Activated CD8-positive, alpha-beta memory T cell treated with anti-CD3 and anti-CD28 coated beads, Interleukin-2, amount 50 U/mL, for 48 hours (primary cell): ENCODE measurements at places on chromosomes 3 and 15.

DNA sequence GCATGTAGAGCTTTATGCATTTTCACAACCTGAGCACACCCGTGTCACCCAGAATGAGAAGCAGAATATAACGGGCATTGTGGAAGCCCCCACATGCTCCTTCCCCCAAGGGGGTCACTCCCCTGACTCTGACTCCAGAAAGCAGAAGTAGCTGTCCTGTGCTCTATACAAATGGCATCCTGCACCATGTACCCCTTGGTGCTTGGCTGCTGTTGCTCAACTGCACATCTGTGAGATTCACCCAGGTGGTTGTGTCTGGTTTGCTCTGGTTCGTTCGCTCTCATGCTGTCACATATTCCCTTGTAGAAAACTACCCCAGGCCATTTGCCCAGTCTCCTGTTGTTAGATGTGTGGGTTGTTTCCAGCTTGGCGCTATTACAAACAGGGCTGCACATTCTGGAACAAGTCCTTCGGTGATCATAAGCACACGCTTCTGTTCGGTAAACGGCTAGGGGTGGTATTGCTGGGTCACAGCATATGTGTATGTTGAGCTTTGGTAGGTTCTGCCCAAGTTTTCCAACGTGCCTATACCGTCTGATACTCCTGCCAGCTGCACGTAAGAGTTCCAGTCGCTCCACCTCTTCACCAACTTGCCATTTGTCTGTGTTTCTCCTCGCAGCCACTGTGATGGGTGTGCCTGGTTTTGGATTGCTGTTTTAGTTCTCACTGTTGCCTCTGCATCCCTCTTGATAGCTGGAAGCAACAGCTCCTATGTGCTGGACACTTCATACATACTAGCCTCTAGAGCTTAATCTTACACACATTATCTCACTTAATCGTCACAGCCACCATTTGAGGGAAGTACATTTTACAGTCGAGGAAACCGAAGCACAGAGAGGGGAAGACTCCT lies 65.4 kb upstream of the SLC6A6 start:
- no peak for DNase-seq

DNA sequence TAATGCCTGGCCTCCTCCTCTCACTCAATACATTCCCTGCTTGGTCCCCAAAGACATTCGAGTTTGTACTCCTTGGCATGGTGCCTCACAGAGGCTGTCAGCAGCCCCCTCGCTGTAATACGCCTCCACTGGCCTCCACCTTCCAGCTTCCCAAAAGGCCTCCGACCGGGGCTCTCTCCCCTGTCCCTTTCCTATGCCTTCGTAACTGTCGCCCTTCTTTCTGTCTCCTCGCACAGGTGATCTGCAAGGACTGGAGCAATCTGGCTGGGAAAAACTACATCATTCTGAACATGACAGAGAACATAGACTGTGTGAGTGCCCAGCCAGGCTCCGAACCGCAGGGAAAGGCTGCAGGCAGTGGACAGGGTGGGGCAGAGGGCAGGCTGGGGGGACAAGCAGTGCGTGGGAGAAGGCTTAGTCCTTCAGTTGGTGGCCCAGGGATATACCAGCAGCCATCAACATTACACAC lies 10.7 kb upstream of the ABTB1 start:
- no peak for DNase-seq

- no peak for DNase-seq
Observed at GRCh38 chr3:129756871-129757270, 136.6 kb downstream of the TMCC1 start.

DNA sequence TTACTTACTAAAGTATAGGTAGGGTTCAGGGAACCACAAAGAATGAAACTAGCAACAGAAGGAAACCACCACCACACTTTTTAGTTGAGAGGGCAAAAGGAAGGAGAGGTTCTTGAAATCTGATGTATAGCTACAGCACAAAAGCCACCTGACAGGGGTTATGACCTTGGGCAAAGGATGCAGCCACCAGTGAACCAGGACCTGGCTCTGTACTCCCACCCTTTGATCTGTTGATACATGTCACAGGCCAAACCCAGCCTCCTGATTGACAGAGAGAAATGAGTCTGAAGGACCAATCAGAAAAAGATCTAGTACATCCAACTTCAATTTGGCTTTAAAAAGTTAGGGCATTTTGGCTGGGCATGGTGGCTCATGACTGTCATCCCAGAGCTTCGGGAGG lies 20.0 kb upstream of the BLM start:
- DNase-seq = no peak

GRCh38 chr15:58260205-58260724 lies 122.1 kb downstream of the AQP9 start:
- no peak for DNase-seq

GRCh38 chr15:48856942-48857341 lies 21.0 kb upstream of the EID1 start:
- no peak for DNase-seq

- peak; percentile 46 for DNase-seq
Observed at GRCh38 chr15:77001966-77002365, 7.0 kb downstream of the PSTPIP1 start.

DNA sequence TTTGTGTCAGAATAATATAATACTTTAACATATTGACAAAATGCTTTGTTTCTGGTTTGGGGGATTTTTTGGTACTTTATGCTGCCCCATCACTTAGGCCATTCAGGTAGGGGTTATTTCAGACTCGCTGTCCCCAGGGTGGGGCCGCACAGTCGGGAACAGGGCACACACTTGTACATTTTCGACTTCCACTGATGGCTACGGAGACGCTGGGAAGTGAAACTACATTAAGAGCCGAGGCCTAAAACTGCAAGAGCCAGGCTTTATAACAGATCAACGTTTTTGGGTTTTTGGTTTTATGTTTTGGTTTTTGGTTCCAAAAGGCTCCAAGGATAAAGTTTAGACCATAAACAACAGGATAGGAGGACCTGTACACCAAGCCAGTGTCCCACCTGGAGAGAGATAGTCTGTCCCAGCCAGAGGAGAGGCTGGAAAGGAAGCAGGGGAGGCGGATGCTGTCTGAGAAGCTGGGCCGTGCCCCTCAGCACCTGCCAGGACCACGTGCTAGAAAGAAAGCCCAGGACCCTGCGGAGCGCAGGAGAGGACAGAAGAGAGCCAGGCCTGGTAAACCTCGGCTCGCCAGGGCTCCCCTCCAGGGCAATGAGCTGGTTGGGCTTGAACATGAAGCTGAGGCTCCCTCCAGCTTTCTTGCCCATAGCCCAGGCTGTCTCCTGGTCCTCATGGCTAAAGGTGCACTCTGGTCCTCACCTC lies 111.7 kb downstream of the CHSY1 start:
- DNase-seq = no peak

DNA sequence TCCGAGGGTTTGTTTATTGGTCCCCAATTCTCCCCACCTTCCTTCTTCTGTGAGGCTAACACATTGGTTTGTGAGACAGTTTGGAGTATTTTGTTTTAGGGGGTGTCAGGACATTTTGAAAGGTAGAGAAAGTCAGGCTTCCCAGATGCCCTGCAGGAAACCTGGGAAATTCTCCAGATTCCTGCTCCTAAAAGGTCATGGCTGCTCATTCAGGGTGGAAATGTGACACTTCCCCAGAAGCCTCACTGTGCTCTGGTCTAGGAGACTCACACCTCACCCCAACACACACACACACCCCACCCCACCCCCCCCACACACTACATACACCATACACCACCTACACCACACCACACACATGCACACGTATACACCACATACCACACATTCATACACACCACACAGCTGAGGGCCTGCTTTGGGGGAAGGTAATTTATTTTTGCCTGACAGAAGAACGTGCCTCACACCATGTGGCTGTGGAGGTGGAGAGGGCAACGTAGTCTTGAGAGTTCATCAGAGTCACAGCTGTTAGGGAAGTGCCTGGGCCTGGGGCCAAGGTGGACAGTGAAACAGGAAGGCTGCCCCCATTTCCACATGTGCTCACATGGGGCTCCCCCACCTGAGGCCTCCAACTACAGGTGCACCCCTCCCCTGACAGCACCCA lies 40.4 kb upstream of the LIMD1 start:
- DNase-seq = no peak

DNA sequence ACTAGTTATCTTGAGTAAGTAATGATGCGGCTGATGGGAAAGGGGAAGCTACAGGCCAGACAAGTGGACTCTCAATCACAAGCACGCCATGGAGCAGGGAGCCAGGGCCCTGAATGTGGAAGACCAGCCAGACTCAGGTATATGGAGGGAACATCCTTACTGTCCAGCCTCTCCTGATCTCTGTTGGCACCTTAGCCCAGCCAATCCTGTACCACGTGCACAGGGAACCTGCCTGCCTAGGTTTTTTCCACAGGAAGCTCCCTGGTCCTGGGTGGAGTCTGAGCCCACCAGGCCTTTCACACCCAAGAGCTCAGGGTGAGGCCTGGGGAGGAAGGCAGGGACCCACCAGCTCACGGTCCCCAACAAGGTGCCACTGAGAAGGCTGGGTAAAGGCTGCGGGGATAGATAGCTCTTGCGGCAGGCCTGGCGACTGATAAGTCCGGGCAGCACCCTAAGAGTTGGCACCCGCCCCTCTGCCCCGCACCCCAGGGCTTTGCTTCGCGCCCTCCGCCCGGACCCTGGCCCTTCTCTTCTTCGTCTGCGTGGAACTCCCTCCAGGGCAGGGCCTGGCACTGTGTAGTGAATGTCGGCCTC lies 933 bp upstream of the APEH start:
- no peak for DNase-seq
